ENCODE measurements at places on chromosomes 4 and X.

DNA sequence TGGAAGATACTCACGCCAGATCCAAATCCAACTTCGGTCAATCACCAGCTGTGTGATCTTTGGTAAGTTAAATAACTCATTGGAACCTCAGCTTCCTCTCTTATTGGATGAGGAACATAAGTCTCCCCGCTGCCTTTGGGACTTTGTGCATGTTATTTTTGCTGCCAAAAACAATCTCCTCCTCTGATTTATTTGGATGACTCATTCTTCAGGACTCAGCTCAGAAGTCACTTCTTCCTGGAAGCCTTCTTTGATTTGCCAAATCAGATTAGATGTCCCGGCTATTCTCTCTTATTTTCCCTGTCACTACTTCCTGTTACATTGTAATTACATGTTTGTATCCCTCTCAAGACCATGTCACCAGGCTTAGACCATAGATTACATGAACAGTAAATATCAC is 138.0 kb upstream of the BOD1L1 start:
- DNase-seq: peak; percentile 2

GRCh38 chrX:42495139-42495538 is 282.8 kb downstream of the PPP1R2C start:
- no peak for DNase-seq

- no peak for DNase-seq
Measured at GRCh38 chr4:40134206-40134917, 62.5 kb upstream of the RHOH start.

DNA sequence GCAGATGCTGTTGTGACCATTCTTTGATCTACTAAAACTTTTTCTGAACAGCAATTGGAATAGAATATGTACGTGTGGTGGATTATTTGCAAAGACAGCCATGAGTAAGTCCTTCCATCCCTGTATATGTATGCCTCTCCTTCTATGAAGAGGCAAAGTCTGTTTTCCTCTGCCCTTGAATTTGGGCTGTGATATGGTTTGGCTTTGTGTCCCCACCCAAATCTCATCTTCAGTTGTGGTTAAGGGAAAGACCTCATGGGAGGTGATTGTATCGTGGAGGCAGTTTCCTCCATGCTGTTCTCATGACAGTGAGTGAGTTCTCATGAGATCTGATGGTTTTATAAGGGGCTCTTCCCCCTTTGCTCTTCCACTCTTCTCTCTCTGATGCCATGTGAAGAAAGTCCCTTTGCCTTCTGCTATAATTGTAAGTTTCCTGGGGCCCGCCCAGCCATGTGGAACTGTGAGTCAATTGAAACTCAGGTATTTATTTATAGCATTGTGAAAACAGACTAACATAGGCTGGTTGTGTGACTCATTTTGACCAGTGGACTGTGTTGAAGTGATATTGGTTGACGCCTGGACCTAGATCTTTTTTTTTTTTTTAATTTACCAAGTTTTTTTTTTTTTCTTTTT is 108.3 kb upstream of the CAMK2D start:
- peak; percentile 13 for DNase-seq

DNA sequence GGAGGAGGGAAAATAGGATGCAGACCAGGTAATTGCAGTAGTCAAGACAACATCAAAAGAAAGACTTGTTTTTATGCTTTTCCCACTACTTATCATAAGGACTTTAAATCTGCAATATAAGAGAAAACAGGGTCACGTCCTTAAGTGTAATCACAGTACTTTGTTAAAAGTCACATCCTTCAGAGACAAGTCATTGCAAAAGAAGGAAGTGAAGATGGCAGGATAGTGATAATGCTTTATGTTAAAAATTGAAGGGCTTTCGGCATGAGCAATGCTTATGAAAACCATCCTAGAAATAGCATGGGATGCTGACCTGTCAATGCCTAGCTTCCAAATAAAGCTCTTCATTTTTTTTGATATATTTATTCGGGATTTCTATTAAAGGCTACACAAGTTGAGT is 110.2 kb upstream of the TENM3 start:
- DNase-seq: no peak

DNA sequence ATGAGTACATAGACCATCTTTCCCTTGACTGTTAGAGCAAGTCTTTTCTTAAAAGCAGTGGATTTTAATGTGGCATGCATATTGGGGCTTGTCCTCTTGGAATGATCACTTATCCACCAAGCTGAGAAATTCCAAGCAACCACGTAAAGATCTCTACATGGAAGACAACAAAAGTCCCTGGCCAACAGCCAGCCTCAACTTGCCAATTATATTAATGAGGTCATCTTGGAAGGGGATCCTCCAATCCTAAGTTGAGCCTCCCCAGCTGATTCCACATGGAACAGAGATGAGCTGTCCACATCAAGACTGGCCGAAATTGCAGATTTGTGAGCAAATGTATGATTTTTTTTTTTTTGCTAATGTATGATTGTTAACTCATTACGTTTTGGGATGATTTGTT is 20.6 kb upstream of the FTHL17 start:
- DNase-seq: no peak

GRCh38 chrX:37754516-37754915 is 25.3 kb upstream of the CYBB start:
- no peak for DNase-seq

DNA sequence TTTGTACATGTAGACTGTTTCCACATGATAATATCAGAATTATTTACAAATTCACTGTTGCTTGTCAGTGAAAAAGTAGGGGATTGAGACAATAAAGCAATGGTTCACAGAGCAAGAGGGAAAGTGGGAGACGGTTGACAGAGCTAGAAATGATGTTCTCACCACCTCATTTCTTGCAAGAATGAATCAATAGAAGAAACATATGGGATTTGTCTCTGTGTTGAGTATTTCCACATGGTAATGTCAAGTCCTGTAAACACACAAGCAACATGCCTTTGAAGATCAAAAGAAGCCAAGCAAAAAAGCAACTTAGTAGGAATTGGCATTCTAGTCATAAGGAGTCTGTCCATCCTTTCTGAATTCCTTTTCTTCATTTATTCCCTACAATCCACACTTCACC is 1806.6 kb upstream of the AGA start:
- DNase-seq: no peak

- DNase-seq: peak; percentile 86
Measured at GRCh38 chr4:118969359-118969758, 80.7 kb downstream of the SYNPO2 start.

- DNase-seq: no peak
Measured at GRCh38 chr4:144360146-144360793, 219.8 kb upstream of the GYPA start.

DNA sequence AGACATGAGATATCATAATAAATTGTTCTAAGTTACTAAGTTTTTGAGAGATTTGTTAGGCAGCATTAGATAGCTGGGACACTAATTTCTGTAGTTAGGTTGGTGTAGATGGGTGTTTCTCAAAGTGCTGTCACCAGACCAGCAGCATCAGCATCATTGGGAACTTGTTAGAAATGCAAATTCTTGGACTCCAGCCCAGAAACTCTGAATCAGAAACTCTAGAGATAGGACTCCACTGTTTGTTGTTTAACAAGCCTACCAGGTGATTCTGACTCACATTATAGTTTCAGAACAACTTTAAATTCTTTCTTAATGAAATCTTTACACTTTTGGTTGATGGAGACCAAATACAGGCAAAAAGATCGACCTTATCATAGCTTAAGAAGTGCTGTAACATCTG is 173.7 kb downstream of the PABPC4L start:
- DNase-seq: peak; percentile 62

DNA sequence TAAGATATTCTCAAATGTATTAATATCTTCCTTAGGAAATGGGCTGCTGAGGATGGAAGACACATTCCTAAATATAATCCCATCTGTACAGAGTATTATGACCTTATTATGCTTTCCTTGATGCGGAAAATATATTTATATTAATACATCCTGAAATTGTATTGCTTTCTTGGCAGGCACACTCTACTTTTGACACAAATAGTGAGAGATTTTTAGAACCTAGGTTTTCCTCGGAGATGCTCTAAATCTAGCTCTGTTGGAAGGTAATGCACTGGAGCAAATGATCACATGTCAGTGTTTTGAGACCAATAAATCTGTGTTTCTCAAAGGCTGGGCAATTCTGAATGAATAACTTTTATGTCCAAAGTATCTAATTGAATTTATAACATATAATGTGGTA is 94.3 kb upstream of the MAGEC2 start:
- DNase-seq: no peak

DNA sequence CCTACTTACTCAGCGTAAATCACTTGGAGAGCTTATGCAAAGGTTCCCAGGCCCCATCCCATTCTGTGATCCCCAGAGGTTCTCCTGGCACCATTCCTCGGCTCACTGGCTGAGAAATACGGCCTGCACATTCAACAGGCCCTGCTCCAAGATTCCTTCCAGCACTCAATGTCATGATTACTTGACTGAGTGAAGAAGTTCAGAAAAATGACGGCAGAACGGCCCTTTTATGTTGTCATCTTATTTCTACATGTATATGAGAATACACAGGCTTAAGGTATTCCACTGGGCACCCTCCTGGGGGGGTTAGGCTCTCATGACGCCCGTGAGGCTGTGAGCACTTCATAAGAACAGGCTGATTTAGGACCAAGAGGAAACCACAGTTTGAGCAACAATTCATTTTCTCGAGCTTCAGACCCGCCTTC is 190.6 kb downstream of the NSUN7 start:
- DNase-seq: no peak

- DNase-seq: peak; percentile 46
Measured at GRCh38 chr4:142405695-142406498, 440.2 kb downstream of the INPP4B start.

Measured in adipocyte (in vitro differentiated cells).